GM04504 (cell line): ENCODE measurements at places on chromosomes 3 and 15.

DNA sequence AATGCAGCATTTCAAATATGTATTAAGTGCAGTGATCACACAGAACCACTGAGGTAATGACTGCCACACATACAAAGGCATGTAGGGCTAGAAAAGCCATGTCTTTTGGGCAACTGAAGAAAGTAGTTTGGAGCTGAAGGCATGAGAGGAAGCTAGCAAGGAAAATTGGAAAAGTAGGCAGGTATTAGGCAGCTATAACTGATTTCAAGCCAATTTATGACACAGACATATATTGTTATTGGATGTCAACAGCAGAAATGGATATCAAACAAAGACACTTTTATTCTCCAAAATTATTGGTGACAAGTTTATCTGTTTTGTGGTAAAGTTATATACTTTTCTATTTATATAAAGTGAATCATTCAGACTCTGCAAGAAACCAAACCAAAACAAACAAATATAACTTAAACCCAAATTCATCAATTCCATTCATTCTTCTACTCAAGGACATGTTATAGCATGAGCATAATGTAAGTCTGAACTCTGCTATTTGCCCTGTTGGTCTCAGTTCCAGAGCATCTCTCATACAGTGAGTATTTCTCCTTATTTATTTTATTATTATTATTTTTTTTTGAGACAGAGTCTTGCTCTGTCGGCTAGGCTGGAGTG, 307.4 kb upstream of the COL8A1 start:
- DNase-seq = no peak

- no peak for DNase-seq
Measured at GRCh38 chr3:193620057-193620456, 27.0 kb downstream of the OPA1 start.

GRCh38 chr3:128714887-128715491, 11.0 kb upstream of the RAB7A start:
- no peak for DNase-seq

- peak; percentile 57 for DNase-seq
Measured at GRCh38 chr15:63366451-63366850, 15.2 kb downstream of the CA12 start.

GRCh38 chr3:186955898-186956696, 25.8 kb downstream of the ST6GAL1 start:
- no peak for DNase-seq

DNA sequence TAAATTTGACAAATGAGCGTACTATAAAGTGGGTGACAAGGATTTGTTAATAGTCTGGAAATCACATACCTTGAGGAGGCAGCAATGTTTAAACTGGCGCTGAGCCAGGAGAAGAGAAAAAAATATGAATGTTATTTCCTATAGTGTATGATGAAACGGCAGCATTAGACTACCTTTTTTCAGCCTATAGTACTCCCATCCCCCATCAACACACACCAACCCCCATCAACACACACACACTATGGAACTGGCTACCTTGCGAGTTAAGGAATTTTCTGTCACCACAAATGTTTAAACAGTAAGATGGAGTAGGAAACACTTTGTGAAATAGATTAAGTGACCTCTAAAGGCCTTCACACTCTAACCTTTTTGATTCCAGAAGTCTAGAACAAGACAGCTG, 46.8 kb upstream of the ZCWPW2 start:
- no peak for DNase-seq

GRCh38 chr15:78204351-78205309, 29.7 kb downstream of the ACSBG1 start:
- DNase-seq = no peak

DNA sequence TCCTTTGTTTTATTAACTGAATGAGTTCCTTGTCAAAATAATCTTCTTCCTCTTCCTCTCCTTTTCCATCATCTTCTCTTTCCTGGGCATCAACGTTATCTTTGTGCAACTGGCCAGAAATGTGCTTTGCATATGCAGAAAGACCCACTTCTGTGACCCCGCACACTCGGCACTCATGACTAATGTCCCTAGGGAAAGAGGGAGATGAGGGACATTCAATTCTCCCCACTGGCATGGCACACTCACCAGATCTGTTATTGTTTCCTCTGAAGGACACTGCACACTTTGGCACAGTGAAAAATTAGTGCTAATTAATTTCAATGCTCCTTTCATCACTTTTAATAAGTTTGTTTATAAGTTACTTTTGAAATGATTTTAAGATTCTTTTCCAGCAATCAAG, 34.0 kb downstream of the ZNF106 start:
- DNase-seq = no peak

GRCh38 chr3:127428344-127428997, 140.6 kb upstream of the PRR20G start:
- DNase-seq = no peak

DNA sequence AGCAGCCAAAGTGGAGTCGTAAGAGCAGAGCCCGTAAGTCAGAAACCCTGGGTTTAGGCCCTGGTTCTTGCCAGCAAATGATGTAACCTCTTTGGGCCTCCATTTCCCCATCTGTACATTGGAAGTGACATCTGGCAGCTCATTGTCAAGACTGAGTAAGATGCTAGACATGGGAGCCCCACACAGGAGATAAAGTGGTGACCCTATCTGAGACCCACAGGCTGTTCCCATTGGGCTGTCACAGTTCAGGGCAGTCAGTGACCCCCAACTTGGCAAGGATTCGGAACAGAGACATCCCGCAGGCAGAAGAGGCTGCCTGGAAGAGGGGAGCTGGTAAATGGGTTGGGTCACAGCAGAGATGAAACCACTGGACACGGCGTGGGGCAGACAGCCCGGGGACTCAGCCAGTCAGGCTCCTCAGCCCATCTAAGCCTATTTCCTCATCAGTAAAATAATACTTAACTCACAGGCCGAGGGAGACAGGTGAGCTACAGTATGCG, 1.8 kb downstream of the CLN6 start:
- DNase-seq = no peak

DNA sequence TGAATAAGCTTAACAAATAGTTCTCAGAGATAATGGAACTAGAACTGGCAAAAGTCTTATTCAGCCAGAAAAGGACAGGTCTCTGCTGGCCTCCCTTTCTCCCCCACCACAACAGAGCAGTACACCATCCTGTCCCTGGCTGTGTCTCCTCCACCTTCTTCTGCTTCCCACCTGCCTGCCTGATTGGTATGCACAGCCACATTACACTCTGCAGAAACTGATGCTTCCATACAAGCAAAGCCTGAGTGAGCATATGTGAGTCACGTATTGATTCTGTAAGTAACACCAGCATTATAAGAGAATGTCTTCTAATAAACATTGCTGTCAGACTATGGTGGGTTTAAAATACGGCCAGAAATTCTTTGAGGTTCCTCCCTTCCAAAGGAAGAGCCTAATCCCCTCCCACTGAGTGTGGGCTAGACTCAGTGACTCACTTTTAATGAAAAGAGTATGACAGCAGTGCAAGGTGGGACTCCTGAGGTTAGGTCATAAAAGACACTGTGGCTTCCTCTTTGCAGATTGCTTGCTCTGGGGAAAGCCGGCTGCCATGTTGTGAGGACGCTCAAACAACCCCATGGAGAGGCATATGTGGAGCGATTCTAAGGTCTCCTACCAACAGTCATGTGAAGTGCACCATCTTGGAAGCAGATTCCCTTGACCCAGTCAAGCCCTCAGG, 44.4 kb downstream of the ANXA2 start:
- no peak for DNase-seq
